Glomerular endothelial cell (primary cell): ENCODE measurements at places on chromosomes 4 and X. TPM values are rescaled to one million over a fixed set of nuclear protein-coding genes. Genes with fewer than 3 reads are reported as not detected.

Gene TLL1
- 2.9 and 10.8 TPM in 2 replicates for total RNA-seq

Gene SHROOM2
- 41.9 and 46.0 TPM in 2 replicates for total RNA-seq

Gene PLAC8
- total RNA-seq, result 0.10 and 0.18 TPM in 2 replicates

Gene CYLC1
- total RNA-seq, result not detected in 2 replicates

Gene LGI2
- 0.05 TPM in 1 of 2 replicates, not detected in the other for total RNA-seq

Gene DMRTC1B
- not detected in 2 replicates for total RNA-seq

Gene BTC
- 0.12 and 0.39 TPM in 2 replicates for total RNA-seq

Gene MGAT4D
- total RNA-seq, result not detected in 2 replicates

Gene NUDT11
- total RNA-seq, result 4.7 and 6.9 TPM in 2 replicates

Gene DLG3
- 3.3 and 5.9 TPM in 2 replicates for total RNA-seq

Gene OPN1LW
- not detected in 2 replicates for total RNA-seq

Gene SERPINA7
- total RNA-seq, result not detected in 2 replicates

Gene FREM3
- not detected in 2 replicates for total RNA-seq

Gene TMEM31
- not detected in 2 replicates for total RNA-seq

Gene CRLF2
- total RNA-seq, result not detected in 2 replicates

Gene FHDC1
- 0.24 and 0.88 TPM in 2 replicates for total RNA-seq

Gene EREG
- 3.9 and 4.0 TPM in 2 replicates for total RNA-seq

Gene ZAR1
- not detected in 2 replicates for total RNA-seq

Gene CACNA1F
- under 0.01 TPM in 1 of 2 replicates, not detected in the other for total RNA-seq

Gene RHOXF1
- total RNA-seq, result not detected in 2 replicates

Gene NALF2
- total RNA-seq, result 0.29 TPM in 1 of 2 replicates, not detected in the other

Gene SLC16A2
- total RNA-seq, result 1.9 and 2.8 TPM in 2 replicates

Gene MAP7D2
- 0.58 TPM in 2 replicates for total RNA-seq

Gene HTN1
- not detected in 2 replicates for total RNA-seq

Gene ALB
- total RNA-seq, result not detected in 2 replicates

Gene FHL1
- 68.3 and 82.2 TPM in 2 replicates for total RNA-seq

Gene NCAPG
- 7.3 and 10.0 TPM in 2 replicates for total RNA-seq

Gene RBMXL3
- total RNA-seq, result not detected in 2 replicates

Gene DNAAF6
- not detected in 2 replicates for total RNA-seq

Gene HPGD
- total RNA-seq, result 4.6 TPM in 1 of 2 replicates, not detected in the other

Gene MAGEA2
- not detected in 2 replicates for total RNA-seq

Gene CXCL11
- total RNA-seq, result 1.0 and 6.4 TPM in 2 replicates

Gene GLRA3
- not detected in 2 replicates for total RNA-seq

Gene UCHL1
- total RNA-seq, result 997 and 1,716 TPM in 2 replicates

Gene MSX1
- total RNA-seq, result 6.6 and 13.0 TPM in 2 replicates

Gene NUP62CL
- 3.4 TPM in 1 of 2 replicates, not detected in the other for total RNA-seq

Gene TMPRSS11B
- not detected in 2 replicates for total RNA-seq

Gene RRH
- total RNA-seq, result not detected in 2 replicates

Gene CT45A2
- not detected in 2 replicates for total RNA-seq

Gene PGRMC1
- 56.4 and 57.1 TPM in 2 replicates for total RNA-seq

Gene OTC
- not detected in 2 replicates for total RNA-seq

Gene CSAG3
- total RNA-seq, result not detected in 2 replicates

Gene PRRG3
- total RNA-seq, result 0.99 TPM in 1 of 2 replicates, not detected in the other
